ENCODE measurements at places on chromosomes 3 and 15. TPM values are rescaled to one million over a fixed set of nuclear protein-coding genes. Genes with fewer than 3 reads are reported as not detected.

DNA sequence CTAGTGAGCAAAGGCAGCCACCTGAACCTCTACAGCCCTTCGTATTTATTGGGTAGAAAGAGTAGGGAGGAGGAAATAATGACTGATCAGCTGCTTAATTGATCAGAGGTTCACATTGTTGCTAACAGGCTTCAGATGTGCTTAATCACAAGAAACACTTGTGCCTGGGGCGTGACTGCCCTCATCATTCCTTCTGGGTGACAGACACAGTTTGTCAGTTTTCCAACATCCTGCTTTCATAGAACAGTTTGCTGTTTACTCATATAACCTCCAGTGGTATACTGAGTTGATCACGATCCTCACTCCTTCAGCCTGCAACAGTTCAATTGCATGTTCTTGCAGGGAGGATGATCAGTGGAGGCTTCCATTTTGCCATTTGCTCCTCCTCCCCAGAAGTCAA, 13.6 kb upstream of the CASR start:
- no peak for DNase-seq

- no peak for DNase-seq
Measured at GRCh38 chr3:191244242-191244867, 45.3 kb downstream of the OSTN start.

DNA sequence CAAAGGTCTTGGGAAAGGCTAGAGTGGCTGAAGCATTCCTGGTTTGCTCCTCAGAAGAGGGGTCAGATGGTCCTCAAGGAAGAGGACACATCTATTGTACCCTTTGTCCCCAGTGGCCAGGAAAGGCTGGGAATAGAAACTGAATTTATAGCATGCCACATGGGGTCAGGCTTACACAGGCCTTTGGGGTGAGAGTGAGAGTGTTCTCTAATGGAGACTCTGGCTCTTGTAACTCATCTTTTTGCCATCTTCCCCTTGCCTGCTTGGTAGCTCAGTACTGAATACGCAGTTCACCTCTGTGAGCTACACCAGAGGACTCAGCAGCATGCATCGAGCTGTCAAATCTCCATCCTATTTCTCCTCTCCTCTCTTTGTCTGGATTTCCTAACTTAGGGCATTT, 87.5 kb downstream of the ATP2B2 start:
- no peak for DNase-seq

GRCh38 chr3:78809966-78810365, 957.8 kb downstream of the ROBO1 start:
- peak; percentile 11 for DNase-seq

GRCh38 chr15:50873935-50874361, 34.5 kb upstream of the AP4E1 start:
- DNase-seq, result no peak

GRCh38 chr3:46628901-46629369, 16.6 kb downstream of the FAM240A start:
- peak; percentile 27 for DNase-seq

GRCh38 chr3:36318621-36319200, 61.6 kb upstream of the STAC start:
- DNase-seq, result peak; percentile 21

SMCO1 gene
- polyA plus RNA-seq, result not detected

FILIP1L gene
- polyA plus RNA-seq, result 40.5 TPM

TMCO5A gene
- not detected for polyA plus RNA-seq

All from hepatocyte (in vitro differentiated cells).